ENCODE measurements at places on chromosomes 6 and 20. TPM values are rescaled to one million over a fixed set of nuclear protein-coding genes. Genes with fewer than 3 reads are reported as not detected.

The C4A gene
- total RNA-seq = 0.90 TPM

The ZSCAN23 gene
- total RNA-seq = under 0.01 TPM

The HBS1L gene
- 74.5 TPM for total RNA-seq

The CFB gene
- total RNA-seq = 0.51 TPM

The TBX18 gene
- 1.2 TPM for total RNA-seq

The GTSF1L gene
- total RNA-seq = not detected

The LTB gene
- 6.4 TPM for total RNA-seq

The DNPH1 gene
- 63.5 TPM for total RNA-seq

The BMP7 gene
- not detected for total RNA-seq

The RCAN2 gene
- 0.26 TPM for total RNA-seq

The STX11 gene
- total RNA-seq = 21.1 TPM

The EEF1A2 gene
- total RNA-seq = 22.0 TPM

The TRIM40 gene
- not detected for total RNA-seq

The GSTA2 gene
- not detected for total RNA-seq

The ATXN1 gene
- total RNA-seq = 9.1 TPM

The SLC9A8 gene
- 5.8 TPM for total RNA-seq

The HSPA1L gene
- total RNA-seq = 1.4 TPM

The SLC22A16 gene
- not detected for total RNA-seq

The PXMP4 gene
- 4.2 TPM for total RNA-seq

The FOXF2 gene
- not detected for total RNA-seq

The GSTA5 gene
- total RNA-seq = not detected

The PHF3 gene
- 34.9 TPM for total RNA-seq

The KCNQ2 gene
- not detected for total RNA-seq

The MEP1A gene
- total RNA-seq = not detected

The LAMA4 gene
- 497 TPM for total RNA-seq

The TINAG gene
- not detected for total RNA-seq

The ZC2HC1B gene
- total RNA-seq = not detected

The SSTR4 gene
- not detected for total RNA-seq

The ACTL10 gene
- total RNA-seq = 1.4 TPM

The CALHM4 gene
- total RNA-seq = 0.13 TPM

The GRIK2 gene
- not detected for total RNA-seq

The FGD2 gene
- total RNA-seq = not detected

The RAD21L1 gene
- not detected for total RNA-seq

The TGM3 gene
- not detected for total RNA-seq

The ELOVL2 gene
- total RNA-seq = not detected

The OLIG3 gene
- not detected for total RNA-seq

The HLA-DQB2 gene
- not detected for total RNA-seq

The NT5E gene
- 123 TPM for total RNA-seq

Measured in dermis microvascular lymphatic vessel endothelial cell (primary cell).